ENCODE measurements at places on chromosomes 6 and 20.

DNA sequence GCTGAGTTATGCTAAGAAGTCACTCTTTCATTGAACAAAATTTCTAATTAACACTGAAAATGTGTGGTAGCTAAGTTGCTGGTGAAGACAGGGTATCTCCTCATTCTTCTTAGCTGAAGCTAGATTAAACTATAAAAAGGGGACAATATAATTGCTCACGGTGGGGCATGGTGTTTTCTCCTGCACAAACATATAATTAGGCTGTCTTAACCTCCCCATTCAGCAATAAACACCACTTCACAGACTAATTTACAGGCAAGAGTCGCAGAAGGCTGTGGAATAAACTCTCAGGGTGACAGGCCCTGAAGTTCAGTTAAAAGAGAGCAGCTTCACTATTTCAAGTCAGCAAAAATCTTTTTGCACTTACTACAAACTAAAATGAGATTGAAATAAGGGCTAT lies 338.9 kb upstream of the NT5E start:
- DNase-seq, result no peak

DNA sequence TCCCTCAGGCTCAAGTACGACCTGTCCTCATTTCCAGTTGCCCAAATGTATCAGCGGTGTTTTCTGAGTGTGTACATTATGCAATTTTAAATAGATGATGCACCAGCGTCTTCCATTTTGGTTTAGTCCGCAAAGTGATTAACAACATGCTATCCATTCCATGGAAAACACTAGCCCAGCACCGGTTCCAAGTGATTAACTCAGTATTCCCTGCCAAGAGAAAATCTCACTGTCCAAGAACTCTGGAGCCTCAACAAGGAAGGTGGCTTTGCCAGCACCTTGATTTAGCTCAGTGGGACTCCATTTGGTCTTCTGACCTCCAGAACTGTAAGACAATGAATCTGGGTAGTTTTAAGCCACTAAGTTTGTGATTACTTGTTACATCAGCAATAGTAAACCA lies 107.2 kb downstream of the FOXC1 start:
- no peak for DNase-seq

DNA sequence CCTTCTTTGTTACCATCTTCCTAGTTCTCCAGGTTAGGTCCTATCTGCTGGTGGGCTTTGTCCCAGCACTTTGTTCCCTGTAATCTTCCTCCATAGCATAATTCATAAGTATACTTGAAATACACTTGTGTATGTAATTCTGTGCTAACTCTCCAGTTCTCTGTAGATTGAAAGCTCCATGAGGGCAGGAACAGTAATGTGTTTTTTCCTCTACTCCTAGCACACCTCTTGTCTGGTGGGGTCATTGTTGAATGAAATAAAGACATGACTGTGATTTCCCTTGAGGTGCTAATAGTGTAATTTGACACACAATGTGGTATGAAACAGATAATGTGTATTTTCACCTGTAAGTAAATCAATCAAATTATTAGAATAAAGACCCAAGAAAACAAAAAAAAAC lies 30.0 kb downstream of the MAP3K4 start:
- DNase-seq, result no peak

DNA sequence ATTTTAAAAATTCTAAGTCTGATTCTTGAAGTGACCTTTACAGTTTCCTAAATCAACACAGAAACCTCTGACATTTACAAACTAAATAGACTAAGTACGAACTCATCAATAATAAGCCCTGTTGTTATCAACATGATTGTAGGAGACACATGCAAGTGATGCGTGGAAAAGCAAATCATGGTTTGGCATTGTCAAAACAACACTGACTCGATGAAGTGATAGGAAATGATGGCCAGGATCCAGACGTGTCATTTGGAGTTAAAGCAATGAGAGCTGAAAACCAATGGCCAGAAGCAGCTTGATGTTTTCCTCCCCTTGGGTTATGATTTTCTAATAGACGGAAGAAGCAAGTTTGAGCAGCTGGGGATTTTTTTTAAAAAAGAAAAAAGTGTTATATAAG lies 117.4 kb upstream of the FAM184A start:
- DNase-seq, result no peak

- DNase-seq, result no peak
Observed at GRCh38 chr6:90575267-90575666, 11.6 kb downstream of the MAP3K7 start.

- no peak for DNase-seq
Observed at GRCh38 chr6:14664112-14664601, 546.6 kb downstream of the CD83 start.

DNA sequence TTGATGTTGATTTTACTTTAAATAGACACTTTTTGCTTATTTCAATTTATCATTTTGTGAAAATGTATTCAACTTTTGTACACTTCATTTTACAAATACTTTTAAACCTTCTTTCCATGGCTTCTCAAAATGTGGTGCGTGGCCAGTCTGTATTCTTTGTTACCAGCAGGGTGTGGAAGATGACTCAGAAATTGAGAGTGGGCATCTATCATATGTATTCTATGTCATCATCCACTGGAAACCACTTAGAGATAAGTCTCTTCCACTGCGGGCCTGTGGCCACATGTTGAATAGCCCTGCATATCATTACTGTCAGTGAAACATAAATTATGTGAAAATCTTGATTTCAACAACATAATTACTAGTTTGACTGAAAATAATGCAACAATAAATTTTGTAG lies 52.6 kb upstream of the MC3R start:
- DNase-seq, result no peak

GRCh38 chr6:140414966-140415620 lies 1040.6 kb upstream of the CITED2 start:
- no peak for DNase-seq

DNA sequence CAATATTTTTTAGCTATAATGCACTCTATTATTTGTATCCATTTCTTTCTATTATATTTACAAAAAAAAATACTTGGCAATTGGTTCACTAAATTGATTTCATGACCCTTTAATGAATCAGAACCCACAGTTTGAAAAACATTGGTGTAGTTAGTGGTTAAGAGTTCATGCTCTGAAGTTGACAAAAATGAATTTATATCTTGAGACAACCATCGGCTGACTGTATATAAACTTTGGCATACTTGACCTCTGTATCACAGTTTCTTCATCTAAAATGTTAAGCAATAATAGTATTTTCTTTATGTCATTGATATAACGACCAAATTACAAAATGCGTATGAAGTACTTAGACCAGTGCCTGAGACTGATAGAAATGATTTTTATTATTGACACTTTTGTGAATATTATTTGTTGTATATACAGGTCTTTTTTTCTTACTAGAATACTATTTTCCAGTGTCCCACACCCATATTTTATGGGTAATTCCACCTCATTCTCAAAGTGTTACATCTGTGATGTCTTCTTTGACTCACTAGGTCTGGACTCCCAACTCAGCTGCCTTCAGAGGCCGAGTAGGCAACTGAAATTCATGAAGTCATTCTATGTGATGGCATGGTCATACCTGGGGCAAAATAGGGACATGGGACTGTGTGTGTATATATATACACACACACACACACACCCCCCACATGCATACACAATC lies 459.2 kb downstream of the RFPL4B start:
- DNase-seq, result no peak

DNA sequence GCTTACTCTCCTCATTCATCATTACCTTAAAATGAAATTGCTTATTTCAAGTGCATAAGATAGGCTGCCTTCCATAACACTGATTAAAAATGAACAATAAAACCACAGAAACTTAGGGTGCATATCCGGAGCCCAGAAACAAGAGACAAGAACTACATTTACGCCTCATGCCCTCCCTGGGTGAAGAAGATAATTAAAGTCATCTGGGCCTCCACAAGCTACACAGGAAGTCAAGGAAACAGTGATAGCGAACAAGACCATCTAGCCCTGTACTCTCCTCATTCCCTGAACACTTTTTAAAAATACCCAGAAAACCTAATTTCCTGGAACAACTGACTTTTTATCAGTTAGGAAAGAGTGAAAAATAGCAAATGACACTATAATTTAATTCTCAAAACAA lies 6.3 kb downstream of the SOD2 start:
- no peak for DNase-seq

DNA sequence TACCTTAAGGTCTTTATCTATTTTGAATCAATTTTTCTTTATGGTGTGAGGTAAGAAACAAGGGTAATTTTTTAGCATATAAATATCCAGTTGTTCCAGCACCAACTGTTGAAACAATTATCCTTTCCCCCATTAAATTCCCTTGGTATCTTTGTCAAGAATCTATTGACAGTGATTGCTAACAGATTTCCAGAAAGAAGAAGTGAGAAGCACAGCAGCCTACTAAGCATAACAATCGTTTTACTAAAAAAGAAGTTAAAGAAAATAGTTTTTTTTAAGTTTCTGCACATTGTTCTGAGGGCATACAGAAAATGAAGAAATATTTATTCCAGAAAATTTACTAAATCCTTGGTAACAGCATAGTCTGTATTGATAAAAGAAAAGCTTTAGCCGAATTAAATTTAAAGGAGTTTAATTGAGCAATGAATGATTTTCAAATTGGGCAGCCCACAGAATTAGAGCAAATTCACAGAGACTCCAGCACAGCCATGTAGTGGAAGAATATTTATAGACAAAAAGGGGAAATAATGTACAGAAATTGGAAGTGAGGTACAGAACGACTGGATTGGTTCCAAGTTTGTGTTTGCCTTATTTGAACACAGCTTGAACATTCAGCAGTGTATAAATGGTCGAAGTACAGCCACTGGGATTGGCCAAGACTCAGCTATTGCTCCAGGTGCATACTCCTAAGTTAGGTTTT lies 97.9 kb upstream of the UST start:
- no peak for DNase-seq
